Lung microvascular endothelial cell (primary cell): ENCODE measurements at places on chromosomes 1 and 21.

DNA sequence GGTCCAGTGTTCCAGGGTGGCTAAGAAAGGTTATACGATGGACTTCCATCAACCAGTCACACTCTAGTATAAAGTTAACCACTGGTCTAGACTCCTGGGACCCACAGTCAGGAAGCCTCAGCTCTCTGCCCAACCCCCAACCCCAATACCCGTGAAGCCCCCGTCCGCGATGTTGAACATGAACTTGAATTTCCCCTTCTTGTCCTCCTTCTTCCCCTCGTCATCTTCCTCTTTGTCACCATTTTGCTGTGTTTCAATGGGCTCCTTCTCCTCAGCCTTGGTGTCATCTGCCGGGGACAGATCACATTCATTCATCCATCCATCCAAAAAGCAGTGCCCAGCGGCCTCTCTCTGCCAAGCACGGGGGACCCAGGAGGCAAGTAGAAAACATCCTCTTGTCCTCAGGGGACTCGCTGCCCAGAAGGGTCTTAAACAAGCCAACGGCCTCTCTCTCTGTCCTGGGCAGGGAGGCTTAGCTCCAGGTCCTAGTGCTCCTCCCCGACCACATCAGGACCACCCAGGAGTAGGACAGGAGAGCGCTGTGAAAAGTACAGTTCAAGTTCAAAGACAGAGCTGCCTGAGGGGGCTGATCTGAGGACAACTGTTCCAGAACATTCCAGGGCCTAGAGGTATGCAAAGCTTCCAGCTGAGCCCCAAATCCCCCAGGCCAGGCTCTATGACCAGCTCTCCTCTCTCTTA, 66.5 kb downstream of the KCNAB2 start:
- DNase-seq: no peak

GRCh38 chr1:51526248-51526647, 7.2 kb upstream of the EPS15 start:
- DNase-seq: no peak

GRCh38 chr1:53258216-53258615, 19.9 kb upstream of the MAGOH start:
- no peak for DNase-seq

GRCh38 chr1:113125517-113125916, 52.5 kb downstream of the LRIG2 start:
- no peak for DNase-seq

- no peak for DNase-seq
Observed at GRCh38 chr1:34100332-34100731, 64.7 kb downstream of the CSMD2 start.

GRCh38 chr1:213166852-213167251, 115.8 kb downstream of the RPS6KC1 start:
- DNase-seq: no peak

DNA sequence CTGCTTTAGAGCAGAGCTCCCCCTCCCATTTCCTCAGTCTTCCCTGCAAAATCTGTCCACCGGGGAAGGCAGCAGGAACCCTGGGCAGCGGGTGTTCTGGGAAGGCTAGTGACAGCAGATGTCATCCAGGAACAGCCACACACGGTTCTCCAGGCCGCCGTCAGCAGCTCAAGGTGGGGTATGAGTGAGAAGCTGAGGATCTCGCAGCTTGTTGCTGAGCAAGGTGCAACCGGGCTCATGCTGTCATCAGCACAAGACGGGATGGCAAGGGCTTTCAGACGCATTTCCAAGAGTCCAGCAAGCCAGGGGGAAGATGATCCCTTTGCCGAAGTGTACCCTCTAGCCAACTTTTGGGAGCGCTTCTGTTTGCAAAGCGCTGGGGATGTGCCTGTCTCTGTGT, 23.0 kb upstream of the SPSB1 start:
- DNase-seq: no peak

GRCh38 chr1:171973421-171973820, 132.1 kb downstream of the DNM3 start:
- DNase-seq: no peak

DNA sequence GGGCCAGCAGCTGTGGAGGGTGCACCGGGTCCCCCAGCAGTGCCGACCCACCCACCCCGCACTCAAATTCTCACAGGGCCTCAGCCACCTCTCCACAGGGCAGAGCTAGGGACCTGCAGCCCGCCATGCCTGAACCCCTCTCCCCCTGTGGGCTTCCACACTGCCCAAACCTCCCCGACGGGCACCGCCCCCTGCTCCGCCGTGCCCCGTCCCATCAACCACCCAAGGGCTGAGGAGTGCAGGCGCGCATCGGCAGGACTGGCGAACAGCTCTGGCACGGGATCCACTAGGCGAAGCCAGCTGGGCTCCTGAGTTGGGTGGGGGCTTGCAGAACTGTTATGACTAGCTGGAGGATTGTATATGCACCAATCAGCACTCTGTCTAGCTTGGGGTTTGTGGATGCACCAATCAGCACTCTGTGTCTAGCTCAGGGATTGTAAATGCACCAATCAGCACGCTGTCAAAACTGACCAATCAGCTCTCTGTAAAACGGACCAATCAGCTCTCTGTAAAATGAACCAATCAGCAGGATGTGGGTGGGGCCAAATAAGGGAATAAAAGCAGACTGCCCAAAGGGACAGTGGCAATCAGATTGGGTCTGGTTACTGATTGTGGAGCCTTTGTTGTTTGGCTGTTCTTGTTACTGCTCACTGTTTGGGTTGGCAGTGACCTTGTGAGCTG, 12.4 kb upstream of the RCAN3 start:
- DNase-seq: no peak

GRCh38 chr1:110829955-110830553, 42.9 kb upstream of the CD53 start:
- peak; percentile 25 for DNase-seq

DNA sequence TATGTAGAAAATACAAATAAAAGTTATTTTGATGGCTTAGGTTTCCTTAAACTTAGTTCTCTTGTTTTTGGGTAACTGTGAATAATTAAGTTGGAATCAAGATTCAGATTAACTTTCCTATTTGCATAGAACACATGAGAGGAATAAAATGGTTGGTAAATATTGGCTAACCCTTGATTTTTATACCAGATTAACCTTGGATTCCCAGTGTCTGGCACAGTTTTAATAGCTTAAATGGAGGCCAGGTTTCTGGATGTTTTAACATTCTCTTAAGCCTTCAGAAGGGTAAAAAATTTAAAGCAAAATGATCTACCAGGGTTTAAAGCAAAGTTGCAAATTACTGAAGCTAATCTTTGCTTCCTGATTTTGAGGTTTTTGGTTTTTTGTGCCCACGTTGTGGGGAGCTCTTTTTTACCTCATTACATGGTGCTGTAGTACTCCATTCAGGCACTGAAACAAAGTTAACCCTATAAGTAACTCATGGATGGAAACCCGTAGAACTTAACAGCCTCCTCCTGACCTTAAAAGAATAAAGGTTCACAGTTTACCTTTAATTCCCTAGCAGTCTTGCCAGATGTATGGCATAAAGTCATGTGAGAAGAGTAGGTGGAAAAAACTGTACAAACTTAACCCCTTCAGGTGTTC, 8.4 kb upstream of the SPATA1 start:
- no peak for DNase-seq

DNA sequence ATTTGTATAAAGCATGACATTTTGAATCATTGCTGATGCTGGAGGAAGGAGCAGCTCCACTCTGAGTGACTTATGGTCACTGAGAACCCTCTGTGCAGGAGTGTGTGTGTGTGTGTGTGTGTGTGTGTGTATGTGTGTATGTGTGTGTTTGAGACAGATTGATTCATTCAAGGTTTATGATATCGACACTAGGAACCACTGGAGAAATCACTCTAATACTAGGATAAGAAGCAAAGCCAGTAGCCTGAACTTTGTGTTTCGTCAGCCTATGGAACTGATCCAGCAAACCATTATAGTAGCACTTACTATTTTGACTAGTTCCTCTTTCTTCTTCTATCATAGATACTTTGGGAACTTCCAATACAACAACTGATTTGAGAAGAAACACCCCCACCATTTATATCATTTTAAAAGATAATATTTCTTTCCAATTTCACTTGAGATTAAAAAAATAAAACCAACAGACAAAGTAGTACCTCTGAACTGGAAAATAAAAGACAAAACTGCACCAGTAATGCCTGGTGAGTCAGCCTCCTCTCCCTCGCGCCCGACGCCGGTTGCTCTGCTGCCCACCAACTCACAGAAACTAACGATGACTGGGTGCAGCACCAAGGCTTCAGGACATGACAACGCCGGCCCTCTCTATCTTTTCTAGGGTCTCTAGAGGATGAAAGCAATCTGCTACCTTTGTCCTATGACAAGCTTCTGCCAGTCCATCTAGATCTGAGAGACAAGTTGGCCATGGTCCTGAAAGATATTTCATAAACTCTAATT, 20.9 kb downstream of the SLAMF1 start:
- no peak for DNase-seq

DNA sequence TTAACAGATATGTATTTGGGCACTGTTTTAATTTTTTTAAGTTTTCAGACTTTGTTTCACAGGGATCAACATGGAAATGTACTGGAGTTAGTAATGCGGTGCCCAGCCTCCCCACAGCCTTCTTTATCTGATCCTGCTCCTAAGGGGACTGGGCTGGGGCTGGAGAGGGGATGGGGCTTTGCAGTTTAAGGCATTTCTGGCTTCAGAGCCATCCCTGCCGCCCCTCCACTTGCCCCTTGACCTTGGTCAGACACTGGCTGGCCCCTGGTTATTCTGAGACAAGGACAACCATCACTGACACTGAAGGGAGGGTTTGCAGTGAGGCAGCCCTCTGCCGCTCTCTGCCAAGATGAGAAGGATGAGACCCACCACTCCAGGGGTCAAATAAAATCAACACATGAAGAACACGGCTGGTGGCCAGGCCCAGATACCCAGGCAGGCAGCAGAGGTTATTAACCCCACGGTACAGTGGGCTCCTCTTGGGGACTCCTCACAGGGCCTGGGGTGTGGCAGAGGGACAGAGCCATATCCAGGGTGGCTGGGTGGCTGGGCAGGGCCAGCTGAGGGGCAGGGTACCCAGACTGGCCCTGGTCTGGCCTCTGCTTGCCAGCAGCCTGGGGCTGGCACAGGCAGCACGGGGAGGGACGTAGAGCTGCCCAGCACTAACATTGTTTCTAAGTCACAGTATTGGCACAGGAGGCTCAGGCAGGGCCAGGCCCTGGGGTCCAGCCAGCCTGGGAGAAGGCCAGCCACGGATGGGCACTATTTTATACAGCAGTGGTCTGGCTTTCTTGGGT, 7.2 kb upstream of the UBE2U start:
- DNase-seq: no peak

DNA sequence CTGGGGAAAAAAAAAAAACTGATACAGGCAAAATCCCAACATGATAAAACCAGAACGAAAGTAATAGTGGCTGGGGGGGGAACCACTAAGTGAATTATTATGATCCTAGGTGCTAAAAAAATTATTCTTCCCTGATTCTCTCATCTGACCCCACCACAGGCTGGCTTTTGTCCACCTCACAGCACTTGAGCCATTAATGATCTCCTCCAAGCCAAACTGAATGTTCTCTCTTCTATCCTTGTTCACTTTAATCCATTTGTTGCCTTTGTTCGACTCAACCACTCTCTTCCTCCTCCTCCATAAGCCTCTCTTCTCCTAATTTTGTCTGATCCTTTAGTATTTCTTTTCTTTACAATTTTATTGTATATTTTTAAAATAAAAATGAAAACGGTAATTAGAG, 16.0 kb upstream of the SMYD2 start:
- no peak for DNase-seq

- no peak for DNase-seq
Observed at GRCh38 chr1:89287181-89288050, 14.8 kb upstream of the GBP5 start.

- DNase-seq: no peak
Observed at GRCh38 chr1:69246109-69246508, 321.6 kb upstream of the LRRC7 start.
